ENCODE measurements at places on chromosomes 5 and 9.

DNA sequence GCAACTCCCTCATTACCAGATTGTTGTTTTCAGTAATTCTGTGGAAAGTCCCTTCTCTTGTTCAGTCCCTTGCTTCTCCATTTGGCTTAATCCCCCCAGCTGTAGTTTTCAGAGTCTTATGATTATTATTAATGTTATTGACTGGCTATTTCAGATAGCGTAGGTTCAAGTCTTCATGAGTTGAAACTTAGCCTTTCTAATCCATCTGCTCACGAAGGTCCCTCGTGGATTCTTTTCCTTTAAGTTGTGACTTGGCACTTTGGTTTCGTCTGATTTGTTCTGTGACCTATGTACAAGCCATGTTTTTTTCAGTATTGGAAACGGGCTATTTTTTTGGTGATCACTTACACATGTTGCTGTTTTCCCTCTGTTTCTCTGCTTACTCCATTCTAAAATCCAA is 260.3 kb downstream of the TMEM167A start:
- DNase-seq: no peak

DNA sequence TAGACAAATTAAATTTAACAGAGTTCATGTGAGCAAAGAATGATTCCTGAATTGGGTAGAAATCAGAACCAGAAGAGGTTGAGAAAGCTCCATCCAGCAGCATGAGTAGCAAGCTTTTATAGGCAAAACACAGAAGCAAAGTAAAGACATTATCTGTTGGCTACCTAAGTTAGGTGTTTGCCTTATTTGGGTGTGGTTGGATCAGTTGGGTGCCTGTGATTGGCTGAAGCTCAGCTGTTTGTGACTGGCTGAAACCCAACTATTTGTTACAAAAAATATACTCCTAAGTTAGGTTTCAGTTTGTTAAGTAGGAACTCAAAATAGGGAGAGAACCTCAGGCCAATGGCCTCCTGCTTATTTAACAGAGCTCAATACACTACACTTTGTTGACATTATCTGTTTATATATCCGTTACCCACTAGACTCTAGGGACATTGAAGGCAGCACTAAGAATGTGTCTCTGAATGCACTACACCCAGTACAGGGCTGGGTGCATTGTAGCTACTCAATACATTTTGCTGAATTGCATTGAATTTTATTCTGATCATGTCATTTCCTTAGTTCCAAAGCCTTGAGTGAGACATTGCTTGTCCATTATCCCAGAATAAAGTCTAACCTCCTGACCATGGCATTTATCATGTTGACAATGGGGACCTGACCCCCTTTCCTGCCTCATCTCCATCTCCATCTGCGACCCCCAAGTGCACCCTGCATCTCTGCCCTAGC is 98.7 kb downstream of the CCDC192 start:
- no peak for DNase-seq

- DNase-seq: no peak
These were observed 221.4 kb downstream of the SPATA31D1 start for GRCh38 chr9:82209797-82210470.

DNA sequence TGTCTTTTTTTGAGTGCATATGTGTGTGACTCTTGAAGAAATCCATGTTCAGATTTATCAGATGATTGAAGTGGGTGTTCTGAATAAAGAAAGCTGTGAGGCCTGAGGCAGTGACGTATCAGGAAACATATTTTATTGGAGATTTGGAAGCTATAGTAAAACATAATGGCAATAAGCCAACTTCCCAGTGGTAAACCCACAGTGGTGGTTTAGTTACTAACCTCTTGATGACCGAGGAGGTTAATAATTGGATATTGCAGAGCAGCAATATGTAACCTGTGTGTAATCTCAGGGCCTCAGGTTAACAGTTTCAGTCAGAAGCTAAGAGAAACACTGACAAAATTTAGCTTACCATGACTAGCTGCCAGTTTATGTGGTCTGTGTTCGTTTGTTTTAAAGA is 6.9 kb downstream of the RGMB start:
- DNase-seq: no peak

DNA sequence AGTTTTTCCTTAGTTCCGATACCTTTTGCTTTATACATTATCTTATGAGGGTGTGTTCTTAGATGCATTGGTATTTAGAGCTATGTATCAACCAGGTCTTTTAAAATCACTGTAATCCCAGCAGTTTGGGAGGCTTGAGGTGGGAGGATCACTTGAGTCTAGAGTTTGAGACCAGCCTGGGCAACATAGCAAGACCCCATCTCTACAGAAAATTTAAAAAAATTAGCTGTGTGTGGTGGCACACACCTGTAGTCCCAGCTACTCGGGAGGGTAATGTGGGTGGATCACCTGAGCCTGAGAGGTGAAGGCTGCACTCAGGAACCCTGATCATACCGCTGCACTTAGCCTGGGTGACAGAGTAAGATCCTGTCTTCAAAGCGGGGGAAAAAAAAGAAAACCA is 15.1 kb downstream of the SPIN1 start:
- DNase-seq: no peak
